ENCODE measurements at places on chromosomes 3 and 15.

GRCh38 chr3:58173669-58174398 lies 36.9 kb downstream of the DNASE1L3 start:
- peak; percentile 58 for DNase-seq

GRCh38 chr15:72760590-72761260 lies 22.8 kb downstream of the ADPGK start:
- no peak for DNase-seq

- DNase-seq, result no peak
Observed at GRCh38 chr3:106193876-106194275, 325.1 kb upstream of the CBLB start.

DNA sequence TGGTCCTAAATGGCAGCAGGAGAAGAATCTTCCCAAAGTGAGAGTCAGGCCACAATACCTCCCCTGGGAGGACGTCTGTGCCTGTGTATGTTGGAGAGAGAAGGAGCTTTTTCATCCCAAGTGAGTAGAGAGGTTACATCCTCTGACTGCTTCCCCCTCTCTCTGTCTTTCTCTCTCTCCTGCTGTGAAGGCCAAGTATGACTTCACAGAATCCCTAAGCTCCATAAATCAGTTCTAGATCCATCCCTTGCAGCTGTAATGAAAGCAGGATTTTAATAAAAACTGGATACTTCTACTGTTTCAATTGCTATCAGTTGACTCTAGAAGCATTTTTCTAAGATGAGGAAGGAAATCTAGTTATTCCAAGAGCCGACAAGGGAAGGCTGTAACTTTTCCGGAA lies 389.1 kb upstream of the PROK2 start:
- no peak for DNase-seq

- DNase-seq, result no peak
Observed at GRCh38 chr3:15439476-15439875, 12.1 kb downstream of the EAF1 start.

- no peak for DNase-seq
Observed at GRCh38 chr3:51297333-51297732, 87.8 kb upstream of the MANF start.

- DNase-seq, result no peak
Observed at GRCh38 chr3:42680806-42681205, 4.5 kb upstream of the KLHL40 start.

- DNase-seq, result no peak
Observed at GRCh38 chr3:39090922-39091321, 16.5 kb downstream of the GORASP1 start.
